GM23248 (cell line): ENCODE measurements at places on chromosomes 1 and 21. TPM values are rescaled to one million over a fixed set of nuclear protein-coding genes. Genes with fewer than 3 reads are reported as not detected.

GRCh38 chr1:15213341-15213821, 33.6 kb upstream of the FHAD1 start:
- no peak for DNase-seq

DNA sequence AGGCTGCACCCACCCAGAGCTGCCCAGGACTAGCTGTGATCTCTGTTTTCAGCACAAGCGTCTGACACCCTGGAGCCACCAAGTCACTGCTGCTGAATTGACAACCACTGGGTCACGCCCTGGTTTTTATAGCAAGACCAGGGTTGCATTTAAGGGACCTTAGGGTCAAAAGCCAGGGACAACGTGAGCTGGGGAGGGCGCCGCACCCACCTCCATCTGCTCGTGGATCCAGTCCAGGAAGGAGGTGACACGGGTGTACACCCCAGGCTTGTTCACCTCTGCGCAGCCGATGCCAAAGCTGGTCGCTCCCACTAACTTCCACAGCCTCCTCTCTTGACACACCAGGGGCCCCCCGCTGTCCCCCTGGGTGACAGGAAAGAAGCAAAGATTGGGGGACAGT, 9.2 kb upstream of the TFF1 start:
- no peak for DNase-seq

GRCh38 chr1:110339407-110340206, 430 bp downstream of the RBM15 start:
- peak; percentile 79 for DNase-seq

DNA sequence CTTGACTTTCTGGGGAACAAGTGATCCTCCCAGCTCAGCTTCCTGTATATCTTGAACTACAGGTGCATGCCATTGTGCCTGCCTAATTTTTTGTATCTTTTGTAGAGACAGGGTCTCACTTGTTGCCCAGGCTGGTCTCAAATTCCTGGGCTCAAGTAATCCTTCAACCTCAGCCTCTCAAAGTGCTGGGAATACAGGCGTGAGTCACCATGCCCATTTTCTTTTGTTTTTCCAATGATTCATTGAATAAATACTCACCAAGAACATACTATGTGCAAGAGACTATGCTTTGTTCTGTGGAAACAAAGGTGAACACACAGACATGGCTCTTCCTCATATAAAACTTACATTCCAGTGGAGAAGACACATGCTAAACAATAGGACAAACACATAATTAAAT, 407.8 kb upstream of the DAB1 start:
- DNase-seq: peak; percentile 36

Gene RHOU
- total RNA-seq: 1.8 TPM in 2 replicates

DNA sequence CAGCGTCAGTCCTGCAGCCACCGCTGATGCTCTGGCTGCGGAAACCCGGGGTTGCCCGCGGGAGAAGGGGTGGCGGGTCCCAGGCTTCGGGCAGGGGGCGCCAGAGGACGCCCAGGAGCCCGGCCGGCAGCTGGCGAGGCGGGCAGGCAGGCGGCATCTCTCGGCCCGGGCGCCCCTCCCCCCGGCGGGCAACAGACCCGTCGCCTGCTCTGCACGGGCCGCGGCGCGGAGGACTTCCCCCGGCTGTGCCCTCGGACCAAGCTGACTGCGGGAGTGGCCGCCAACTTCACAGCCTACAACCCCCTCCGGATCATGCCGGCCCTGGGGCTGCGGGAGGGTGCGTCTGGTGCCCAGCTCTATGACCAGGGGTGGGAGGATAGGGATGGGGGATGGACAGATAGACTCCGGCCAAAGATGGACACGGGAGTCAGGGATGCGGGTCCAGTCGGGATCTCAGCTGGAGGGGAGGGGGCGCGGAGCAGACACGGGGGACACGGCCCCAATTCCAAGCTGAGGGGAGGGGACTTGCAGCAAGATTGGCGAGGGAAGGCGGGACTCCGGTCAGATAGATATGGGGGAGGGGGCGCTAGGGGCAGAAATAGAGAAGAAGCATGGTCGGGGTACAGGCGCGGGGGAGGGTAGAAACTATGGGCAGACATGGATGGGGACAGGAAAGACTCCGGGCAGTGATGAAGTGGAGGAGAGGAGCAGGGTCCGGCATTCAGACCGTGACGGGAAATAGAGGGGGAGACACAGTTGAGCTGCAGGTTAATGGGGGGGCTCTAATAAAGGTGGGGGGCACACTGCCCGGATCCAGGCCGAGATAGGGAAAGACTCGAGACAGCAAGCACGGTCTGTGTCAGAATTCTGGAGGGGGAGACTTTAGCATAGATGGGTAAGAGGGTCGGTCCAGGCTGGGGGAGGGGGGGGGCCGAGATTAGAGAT, 1.1 kb downstream of the ADGRB2 start:
- DNase-seq: peak; percentile 76

DNA sequence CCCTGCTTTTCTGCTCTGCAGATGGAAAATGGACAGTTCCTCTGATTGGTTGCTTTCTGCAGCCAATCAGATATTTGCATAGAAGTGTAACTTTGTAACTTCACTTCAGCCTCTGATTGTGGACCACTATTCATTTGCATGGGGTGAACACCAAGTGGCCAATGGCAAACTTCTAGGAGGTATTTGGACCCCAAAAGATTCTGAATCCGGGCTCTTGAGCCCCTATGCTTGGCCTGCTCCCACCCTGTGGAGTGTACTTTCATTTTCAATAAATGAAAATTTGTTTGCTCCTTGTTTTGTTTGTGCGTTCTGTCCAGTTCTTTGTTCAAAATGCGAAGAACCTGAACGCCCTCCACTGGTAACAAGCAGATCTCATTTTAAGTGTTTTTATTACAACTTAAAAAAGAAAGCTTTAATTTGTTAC, 6.4 kb upstream of the GSTM4 start:
- DNase-seq: peak; percentile 76

Gene CREB3L4
- total RNA-seq: 4.3 and 11.1 TPM in 2 replicates

DNA sequence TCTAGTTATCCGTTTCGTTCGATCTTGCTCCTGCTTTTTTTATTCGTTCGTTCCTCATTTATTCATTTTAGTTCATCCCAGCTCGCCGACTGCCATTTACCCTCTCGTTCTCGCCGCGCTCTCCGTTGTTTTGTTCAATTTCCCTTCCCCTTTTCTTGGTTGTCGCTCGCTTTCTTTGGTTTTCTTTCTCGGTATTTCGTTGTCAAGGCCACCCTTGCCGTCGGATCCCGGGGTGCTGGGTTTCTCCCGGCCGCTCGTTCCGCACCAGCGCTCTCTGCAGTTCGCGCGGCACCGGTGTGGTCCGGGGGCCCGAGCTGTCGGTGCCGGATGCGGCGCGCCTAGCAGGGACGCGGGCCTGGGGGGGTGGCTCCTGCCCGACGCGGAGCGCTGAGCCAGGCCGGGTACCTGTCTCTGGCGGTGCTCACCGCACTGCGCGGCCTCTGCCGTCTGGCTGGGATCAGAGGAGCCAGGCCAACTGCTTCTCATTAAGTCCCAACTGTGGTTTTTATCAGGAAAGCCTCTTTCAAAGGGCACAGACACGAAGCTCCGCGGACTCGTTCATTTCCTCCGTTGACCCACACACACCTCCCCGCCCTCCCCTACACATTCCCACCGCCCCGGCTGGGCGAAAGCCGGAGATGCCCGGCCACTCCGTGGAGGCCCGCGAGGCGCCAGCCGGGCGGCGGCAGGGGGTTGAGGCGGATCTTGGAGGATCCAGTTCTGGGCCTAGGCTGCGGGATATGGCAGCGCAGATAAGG, 1.6 kb downstream of the ALX3 start:
- no peak for DNase-seq

- no peak for DNase-seq
Observed at GRCh38 chr1:228989992-228990827, 254.9 kb downstream of the RHOU start.

GRCh38 chr1:34866762-34867109, 7.2 kb upstream of the SMIM12 start:
- DNase-seq: no peak

Gene CNIH3
- total RNA-seq: 2.1 and 6.4 TPM in 2 replicates

DNA sequence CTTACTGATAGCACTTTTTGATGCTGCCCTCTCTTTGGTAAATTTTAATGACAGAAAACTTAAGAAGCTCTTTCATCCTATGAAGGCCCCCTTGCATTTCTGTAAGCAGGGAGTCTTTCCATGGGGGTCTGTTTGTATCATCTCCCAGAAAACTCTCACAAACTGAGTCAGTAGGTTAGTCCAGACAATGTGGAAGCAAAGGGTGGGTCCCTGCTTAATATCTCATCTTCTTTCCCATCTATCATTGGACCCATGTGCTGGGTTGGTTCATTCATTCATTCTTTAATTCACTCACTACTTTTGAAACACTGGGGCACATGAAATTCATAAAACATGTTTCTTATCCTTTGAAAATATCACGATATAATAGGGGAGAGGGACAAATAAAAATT, 164.3 kb downstream of the NTMT2 start:
- peak; percentile 52 for DNase-seq

Gene HSF2BP
- 2.5 and 4.8 TPM in 2 replicates for total RNA-seq

Gene NUP133
- 26.6 and 29.1 TPM in 2 replicates for total RNA-seq

- DNase-seq: no peak
Observed at GRCh38 chr1:231431665-231432415, 9.8 kb upstream of the EGLN1 start.

GRCh38 chr1:12180903-12181302, 14.1 kb downstream of the TNFRSF1B start:
- DNase-seq: no peak

- DNase-seq: no peak
Observed at GRCh38 chr1:29824511-29825273, 588.4 kb downstream of the PTPRU start.

- DNase-seq: no peak
Observed at GRCh38 chr1:202958544-202959275, 598 bp upstream of the ADIPOR1 start.

DNA sequence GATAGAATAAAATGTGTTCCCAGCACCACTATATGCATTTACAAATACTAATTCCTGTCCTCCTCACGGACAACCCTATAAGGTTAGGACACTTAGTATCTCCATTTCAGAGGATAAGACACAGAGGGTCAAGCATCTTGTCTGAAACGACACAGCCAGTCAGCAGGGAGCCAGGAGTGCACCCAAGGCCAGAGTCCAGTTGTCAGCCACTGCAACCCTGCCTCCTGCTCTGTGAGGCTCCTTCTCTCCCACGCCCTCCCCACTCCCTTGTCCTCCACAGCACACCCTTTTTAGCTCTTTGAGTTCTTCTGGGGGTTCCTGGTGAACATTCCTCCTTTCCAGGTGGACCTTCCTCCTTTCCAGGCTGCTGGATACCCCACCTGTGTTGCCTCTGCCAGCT, 119.0 kb upstream of the TNR start:
- no peak for DNase-seq

DNA sequence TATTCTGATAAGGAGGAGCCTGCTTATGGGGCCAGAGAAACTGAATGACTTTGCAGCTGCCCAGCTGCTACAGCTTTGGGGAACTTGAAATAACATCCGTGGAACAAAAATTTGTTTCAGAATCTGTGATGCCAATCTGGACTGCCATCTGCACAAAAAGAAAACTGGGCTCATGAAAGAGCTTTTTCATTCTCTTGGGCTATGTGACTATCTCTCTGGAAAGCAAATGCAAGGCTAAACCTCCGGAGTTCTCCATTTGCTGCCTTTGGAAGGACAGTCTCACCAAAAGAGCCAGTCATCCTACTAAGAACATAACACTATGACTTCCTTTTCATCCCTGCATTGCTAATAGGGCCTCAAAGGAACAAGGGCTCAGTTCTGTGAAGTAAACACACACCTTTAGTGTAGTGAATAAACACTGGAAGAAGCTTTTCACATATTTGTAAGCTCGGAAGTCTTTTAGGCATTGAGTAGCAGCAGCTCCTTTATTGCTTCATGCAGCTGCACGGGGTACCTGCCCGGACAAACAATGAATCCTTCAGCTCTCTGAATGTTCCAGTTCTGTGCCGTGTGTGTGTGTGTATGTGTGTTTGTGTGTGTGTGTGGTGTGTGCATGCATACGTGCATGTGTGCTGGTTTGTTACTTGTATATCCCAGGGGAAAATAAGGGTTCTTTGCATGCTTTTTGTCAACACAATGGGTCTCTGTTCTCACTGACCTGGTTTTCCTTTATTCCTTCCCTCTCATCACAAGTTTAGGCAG, 255.5 kb upstream of the SGIP1 start:
- DNase-seq: no peak

DNA sequence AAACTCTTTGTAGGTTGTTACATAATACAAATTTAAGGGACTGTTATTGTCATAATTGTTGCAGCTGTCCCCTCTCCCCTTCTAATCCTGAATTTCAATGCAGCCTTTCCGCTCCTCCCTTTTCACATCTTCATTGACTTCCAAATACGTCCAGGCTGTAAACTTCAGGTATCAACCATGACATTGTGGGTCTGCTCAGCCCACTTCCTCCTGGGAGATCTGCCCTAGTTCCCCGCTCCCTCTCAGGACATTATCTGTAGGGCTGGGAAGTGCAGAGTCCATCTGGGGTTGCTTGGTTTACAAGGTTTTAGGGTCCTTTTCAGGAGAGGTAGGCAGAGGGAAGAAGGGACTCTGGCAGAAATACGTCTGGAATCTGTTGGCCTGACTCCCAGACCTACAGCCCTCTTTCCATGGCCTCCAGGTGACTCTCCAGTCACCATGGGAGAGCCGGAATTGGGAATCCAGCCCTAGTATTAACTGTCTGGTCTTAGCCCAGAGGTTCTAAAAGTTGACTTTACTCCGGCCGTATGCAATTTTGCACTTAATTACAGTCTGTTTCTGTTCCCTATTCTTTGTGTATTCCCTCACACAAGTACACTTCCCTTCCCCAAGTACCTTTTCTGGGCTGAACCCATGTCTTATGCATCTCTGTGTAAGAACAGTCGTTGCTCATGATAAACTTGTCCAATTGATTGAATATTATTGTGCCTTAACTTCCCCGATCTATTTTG, 4.7 kb upstream of the DENND2D start:
- DNase-seq: no peak

DNA sequence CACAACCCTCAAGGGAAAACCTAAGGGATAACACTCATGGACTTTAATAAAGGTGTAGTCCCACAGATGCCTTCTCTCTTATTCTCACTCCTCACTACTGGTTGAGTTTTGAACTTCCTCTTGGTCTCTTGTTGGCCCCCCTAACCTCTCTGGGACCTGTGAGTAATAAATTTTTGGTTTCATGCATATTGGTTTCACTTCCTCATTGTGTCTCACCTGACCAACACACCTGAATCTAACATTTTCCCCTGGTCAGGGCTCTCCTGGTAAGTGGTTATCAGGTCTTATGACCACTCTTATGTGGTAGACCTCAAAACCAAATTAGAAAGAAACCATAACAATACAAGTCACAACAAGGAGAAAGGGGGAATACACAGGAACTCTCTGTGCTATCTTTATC, 60.5 kb upstream of the PRMT6 start:
- DNase-seq: no peak

Gene LPGAT1
- 36.5 and 62.4 TPM in 2 replicates for total RNA-seq

- DNase-seq: peak; percentile 27
Observed at GRCh38 chr1:6170742-6171201, 9.3 kb downstream of the CHD5 start.

GRCh38 chr1:25914074-25914995, 8.1 kb upstream of the STMN1 start:
- peak; percentile 33 for DNase-seq

GRCh38 chr1:111563619-111564018, 56.0 kb upstream of the RAP1A start:
- peak; percentile 87 for DNase-seq
